ENCODE measurements at places on chromosomes 3 and 15.

GRCh38 chr3:128001576-128001975, 50.7 kb upstream of the SEC61A1 start:
- no peak for DNase-seq

- DNase-seq = no peak
These were observed 617.5 kb upstream of the NECTIN3 start for GRCh38 chr3:110454066-110454465.

- no peak for DNase-seq
These were observed 523.2 kb downstream of the SOX2 start for GRCh38 chr3:182234881-182235280.

DNA sequence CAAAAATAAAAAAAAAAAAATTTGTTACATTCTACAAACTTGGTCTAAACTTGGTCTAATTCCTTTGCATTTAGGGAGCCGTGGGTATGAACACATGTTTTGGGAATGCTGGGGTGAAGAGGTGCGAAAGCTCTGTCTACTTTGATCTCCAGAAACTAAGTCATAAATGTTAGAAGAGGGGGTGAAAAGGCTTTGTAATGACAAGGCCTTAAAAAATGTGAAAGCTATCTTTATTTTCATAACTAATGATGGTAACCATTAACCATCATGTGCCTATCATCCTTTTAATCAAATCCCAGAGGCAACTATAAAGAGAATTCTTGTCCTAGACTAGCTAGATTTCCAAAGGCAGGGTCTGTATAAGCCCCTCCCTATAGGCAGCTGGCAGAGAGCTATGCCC, 60.9 kb downstream of the PRICKLE2 start:
- DNase-seq = no peak

DNA sequence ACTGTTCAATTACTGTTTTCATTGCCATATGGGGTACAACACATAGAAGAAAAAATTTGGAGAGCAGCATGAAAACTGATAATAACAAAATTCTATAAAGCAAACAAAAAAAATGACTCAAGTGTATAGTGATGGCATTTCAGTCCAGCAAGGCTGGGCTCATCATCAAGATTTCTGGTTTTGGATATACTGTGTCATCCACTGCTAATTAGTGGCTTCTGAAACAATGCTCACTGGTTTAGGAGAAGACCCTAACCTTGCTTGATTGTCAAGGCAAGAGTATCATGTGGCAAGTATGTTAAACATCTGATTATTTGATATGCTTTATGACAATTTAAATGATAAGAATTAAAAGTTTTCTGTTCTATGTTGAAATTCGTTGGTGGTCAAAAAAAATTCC, 96.9 kb downstream of the RFX7 start:
- DNase-seq = no peak

GRCh38 chr3:86787091-86787490, 203.9 kb downstream of the VGLL3 start:
- DNase-seq = no peak

DNA sequence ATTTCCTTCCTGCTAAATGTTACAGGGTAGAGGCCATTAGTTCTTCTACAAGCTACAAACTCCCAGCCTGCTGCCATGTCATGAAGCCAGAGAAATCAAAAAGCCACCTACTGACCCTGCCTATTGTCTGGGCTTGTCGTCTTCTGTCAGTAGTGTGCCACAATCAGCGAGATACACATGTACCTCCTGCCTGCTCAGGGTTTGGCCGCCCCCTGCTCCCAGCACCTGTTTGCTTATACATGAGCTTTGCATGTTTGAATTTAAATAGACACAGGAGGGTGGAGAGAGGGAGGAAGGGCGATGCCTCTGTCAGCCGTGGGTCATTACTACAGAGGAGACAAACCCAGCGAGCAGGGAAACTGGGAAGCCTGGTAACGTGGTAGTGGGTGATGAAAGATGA, 106.1 kb downstream of the ROBO2 start:
- DNase-seq = no peak

- DNase-seq = no peak
These were observed 104.4 kb downstream of the RBMS3 start for GRCh38 chr3:29385046-29385830.

- no peak for DNase-seq
These were observed 493.8 kb upstream of the NECTIN3 start for GRCh38 chr3:110577854-110578253.

DNA sequence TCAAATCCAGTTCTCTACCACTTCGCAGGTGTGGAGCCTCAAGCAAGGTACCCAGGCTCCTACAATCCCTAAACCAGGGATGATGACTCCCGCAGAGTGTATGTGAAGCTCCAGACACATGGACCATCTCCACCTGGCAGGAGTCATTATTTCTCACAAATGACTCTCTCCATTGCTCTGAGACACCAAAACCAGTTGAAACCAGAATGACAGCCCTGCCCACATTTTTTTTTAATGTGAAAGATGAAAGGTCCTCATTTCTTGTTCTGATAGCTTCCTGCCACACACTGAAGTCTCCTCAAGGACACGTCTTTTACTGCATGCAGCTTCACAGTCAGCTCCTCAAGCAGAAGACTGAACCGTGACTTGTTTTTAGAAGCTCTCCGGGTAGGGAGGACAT, 61.4 kb upstream of the ZBTB38 start:
- DNase-seq = no peak

DNA sequence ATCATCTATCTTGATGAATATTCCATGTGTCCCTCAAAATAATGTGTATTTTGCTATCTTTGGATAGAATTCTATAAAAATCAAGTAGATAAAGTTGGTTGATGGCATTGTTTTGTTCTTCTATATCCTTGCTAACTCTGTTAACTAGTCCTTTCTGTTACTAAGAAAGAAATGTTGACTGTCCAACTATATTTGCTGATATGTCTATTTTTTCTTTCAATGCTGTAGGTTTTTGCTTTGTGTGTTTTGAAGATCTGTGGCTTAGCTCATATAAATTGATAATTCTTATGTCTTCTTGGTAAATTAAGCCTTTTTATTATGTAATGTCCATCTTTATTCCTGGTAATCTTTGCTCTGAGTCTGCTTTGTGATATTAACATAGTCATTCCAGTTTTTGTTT, 70.9 kb downstream of the SUCNR1 start:
- no peak for DNase-seq

DNA sequence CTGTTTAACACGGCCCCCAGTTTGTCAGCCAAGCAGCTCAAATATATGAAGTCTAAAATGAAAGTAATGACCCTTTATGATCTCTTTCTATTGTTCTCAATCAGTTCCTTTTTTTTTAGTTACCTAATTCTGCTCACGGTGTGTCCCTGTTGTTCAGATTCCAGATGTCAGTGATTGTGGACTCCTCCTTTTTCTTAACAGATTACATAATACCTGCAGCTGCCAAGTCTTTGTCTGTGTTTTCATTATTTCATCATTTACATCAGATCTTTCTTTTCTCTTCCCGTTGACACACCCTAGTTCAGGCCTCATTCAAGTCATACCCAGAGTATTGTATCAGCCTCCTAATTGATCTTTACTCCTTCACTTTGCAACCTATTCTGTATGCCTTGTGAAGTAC, 56.1 kb upstream of the SKIL start:
- DNase-seq = no peak

GRCh38 chr3:116940719-116941118, 231.1 kb downstream of the TUSC7 start:
- DNase-seq = no peak

Measured in glutamatergic neuron (in vitro differentiated cells).